ENCODE measurements at places on chromosomes 1 and 21.

DNA sequence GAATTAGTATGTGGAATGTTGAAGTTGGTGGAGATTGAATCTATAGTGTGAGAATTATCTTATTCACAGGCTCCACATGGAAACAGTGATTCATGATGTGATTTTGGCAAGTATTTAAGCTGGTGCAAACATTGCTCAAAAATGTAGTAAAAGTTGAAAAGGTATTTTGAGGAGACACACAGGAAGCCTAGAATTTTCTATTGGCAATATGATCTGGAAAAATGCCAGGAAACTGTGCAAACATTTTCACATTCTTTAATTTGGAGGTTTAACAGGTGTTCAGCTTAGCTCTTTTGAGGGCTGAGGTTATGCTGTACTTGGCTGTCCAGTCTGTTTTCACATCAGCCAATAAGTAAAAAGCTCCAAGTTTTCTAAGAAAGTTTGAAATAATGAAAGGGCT lies 327.3 kb downstream of the RWDD3 start:
- DNase-seq: no peak

DNA sequence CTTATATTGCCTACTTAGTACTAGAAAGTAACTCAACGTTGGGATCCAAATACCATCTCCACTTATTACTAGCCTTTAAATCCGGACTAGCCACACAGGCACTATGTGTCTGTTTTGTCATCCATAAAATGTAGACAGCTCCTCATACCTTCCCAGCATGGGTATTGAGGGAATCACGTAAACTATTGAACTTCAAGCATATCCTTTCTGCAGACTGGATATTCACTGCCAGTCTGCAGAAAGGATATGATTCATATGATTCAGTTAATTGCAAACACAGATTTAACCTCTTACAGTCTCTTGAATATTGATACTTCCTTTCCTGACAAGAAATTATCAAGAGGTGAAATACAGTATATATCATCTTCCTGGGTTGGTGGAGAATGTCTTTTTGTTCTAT lies 186.0 kb downstream of the LEPR start:
- no peak for DNase-seq

GRCh38 chr21:36316872-36317484 lies 3.0 kb upstream of the MORC3 start:
- no peak for DNase-seq

DNA sequence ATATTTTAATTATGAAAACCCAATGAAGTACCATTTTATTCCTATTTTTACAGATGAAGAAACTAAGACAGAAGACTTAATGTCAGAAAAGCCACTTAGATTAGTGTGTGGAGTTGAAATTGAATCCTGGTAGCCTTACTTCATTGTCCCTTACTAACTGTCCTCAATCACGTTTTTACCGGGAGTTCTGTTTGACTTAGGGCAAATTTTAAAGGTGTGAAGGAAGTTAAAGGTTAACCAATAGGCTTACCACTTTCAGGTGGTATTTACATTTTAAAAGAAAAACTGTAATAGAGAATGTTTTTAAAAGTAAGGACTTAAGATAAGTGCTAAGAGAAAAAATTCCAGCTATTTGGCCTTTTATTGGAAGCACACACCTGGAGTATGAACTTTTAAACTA lies 12.4 kb downstream of the RRP15 start:
- DNase-seq: no peak

- no peak for DNase-seq
Observed at GRCh38 chr1:83118472-83118871, 880.5 kb downstream of the TTLL7 start.

DNA sequence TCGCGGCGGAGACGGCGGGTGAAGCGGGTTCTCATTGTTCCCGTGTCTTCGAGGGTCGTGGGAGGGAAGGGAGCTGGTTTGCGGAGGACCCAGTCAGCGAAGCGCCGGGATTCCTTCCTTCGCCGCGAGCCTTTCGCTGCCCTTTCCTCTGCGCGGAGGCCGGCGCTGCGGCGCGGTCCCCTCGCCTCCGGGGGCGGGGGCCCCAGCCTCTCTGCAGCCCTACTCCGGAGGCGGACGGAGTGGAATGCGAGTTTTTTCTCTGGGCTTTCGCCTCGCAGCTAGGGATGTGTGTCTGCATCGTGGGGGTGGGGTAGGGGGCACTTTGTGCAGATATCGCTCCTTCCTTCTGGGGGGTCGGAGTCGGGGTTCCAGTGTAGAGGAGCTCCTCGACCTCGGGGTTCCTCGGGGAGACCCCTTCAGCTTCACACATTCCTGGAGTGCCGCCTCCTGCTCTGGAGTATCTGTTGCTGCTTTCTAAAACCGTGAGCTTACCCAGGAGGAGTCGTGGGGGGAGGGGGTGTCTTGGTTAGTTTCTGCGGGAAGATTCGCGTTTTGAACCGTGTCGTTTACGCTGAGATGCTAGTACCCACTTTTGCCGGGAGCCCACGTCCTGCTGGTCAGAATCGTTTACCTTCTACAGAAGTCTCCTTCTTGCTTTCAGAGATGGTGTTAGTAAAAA lies 595 bp downstream of the RNF2 start:
- DNase-seq: no peak

- DNase-seq: no peak
Observed at GRCh38 chr1:41414296-41414695, 53.1 kb downstream of the FOXO6 start.

- no peak for DNase-seq
Observed at GRCh38 chr1:84687714-84688462, 2.4 kb downstream of the SSX2IP start.

- DNase-seq: no peak
Observed at GRCh38 chr21:14691914-14692313, 145.8 kb upstream of the SAMSN1 start.

DNA sequence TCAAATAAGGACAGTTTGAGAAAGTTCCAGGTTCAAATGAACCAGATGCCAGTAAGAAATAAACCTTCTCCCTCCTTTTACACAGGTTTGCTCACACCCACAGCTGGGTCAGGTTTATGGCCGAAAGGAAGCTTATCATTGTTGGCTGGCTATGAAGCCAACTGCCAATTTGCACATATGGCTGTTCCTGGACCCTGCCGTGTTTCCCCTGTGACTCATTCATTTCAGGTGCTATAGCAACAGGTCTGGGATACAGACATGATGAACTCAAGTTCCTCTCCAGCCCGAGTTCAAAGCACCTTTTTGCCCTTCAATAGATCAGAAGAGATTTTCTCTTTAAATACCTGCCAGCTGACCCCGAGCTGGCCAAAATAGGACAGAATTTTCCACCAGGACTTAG lies 134.4 kb upstream of the SMYD2 start:
- DNase-seq: no peak

GRCh38 chr1:45569962-45570581 lies 13.8 kb upstream of the NASP start:
- peak; percentile 47 for DNase-seq

GRCh38 chr1:212862111-212862690 lies 4.1 kb downstream of the FLVCR1 start:
- no peak for DNase-seq

DNA sequence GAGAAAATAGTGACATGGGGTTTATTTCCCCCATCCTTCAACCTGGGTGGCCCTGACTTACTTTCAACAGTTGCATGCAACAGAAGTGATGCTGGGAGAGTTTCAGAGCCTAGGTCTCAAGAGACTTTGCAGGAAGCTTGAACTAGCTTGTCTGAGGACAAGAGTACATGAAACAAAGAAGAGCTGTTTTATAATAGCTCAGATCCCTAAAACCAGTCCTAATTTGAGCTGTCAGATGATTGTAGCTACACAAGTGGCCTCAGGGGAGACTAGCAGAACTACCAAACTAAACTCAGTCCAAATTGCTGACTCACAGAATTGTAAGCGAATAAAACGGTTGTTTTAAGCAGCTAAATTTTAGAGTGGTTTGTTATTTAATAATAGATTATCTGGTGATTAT lies 17.1 kb downstream of the RC3H1 start:
- DNase-seq: no peak

- DNase-seq: no peak
Observed at GRCh38 chr1:213269829-213270228, 218.8 kb downstream of the RPS6KC1 start.

- no peak for DNase-seq
Observed at GRCh38 chr1:84722794-84723193, 32.5 kb upstream of the SSX2IP start.

GRCh38 chr1:2290171-2290578 lies 62.1 kb downstream of the SKI start:
- DNase-seq: no peak

GRCh38 chr1:70071601-70072000 lies 133.8 kb downstream of the LRRC40 start:
- no peak for DNase-seq

DNA sequence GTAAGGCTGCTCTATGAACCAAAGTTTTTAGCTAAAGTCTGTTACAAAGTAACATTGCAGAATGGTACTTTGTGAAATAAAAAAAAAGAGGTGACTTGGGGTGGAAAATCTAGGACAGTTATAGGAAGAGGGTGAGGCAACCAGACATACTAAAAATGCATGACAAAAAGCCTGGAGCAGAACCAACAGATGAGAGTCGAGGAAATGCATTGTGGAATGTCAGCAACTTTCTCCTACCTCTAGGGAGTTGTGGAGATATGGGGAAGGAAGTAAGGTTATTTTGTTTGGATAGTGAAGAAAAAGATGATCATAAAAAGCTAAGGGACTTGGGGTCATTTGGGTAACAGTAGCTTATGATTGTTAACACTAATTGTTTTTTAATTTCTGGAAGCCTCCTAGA lies 295.6 kb downstream of the S1PR1 start:
- DNase-seq: no peak

DNA sequence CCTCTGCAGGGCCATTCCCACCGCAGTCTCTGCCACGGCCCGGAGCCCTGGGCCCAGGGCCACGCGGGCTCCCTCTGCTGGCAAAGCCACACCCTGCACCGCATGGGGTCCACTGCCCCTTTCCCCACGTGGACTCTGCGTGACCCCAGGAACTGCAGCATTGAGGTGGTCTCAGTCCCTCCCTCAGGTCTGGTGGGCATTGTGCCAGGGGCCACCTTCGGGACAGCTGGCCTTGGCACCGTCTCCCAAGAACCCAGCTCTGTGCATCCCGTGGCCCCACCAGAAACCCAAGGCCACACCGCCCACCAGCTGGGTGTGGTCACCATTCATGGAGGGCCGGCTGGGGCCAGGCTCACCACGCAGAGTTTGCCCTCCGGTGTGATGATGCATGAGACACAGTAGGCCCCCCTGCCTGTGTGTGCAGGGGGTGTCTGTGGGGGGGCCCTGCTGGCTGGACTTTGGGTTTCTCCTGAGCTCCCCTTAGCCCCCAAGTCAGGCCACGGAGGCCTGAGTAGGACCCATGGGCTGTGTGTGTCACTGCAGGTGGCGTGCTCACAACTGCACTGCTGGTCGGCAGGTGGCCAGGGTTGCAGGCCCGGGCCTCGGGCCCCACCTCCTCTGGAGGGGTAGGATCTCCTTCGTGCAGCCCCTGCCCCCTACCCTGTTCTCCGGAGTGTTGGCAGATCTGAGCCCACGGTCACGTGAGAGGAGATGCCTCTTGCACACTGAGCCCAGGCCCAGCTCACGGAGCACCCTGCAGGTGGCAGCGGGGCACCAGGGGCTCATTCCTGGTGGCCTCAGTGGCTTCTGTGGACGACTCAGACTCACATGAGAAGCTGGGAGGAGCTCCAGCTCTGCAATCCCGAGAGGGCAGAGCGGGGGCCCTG lies 5.8 kb downstream of the VWA1 start:
- no peak for DNase-seq

- DNase-seq: no peak
Observed at GRCh38 chr1:196306421-196306820, 301.8 kb downstream of the KCNT2 start.

DNA sequence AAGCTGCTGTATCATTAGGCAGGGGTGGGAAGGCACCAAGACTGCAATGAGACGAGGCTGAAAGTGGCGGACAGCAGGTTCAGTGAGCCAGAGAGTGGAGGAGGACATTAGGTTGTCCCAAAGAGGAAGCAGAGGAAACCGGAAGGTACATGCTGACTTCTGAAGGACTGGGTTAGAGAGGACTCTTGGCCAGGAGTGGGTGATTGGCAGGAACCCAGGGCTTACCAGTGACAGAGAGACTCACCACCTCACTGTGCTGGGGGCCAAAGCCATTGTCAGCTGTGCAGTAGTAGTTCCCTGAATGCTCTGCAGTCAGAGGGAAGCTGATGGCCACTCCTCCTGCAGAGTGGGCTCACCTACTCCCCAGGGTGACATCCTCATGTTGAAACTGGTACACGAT lies 41.9 kb upstream of the FCRL4 start:
- no peak for DNase-seq

GRCh38 chr1:100719490-100719889 lies at the start of gene VCAM1:
VCAM1 (plus strand) TSS chr1:100719742; CDS start chr1:100719861, 119 bp downstream.
- no peak for DNase-seq

GRCh38 chr1:154842635-154843034 lies 27.4 kb downstream of the KCNN3 start:
- DNase-seq: no peak

GRCh38 chr1:176206006-176206960 lies 803 bp downstream of the COP1 start:
- no peak for DNase-seq

- no peak for DNase-seq
Observed at GRCh38 chr1:5751833-5752745, 240.1 kb downstream of the NPHP4 start.

GRCh38 chr1:160205242-160206035 lies at the start of gene PEA15:
PEA15 (plus strand) TSS chr1:160205384; CDS start chr1:160211545, 6,161 bp downstream.
- DNase-seq: peak; percentile 64

DNA sequence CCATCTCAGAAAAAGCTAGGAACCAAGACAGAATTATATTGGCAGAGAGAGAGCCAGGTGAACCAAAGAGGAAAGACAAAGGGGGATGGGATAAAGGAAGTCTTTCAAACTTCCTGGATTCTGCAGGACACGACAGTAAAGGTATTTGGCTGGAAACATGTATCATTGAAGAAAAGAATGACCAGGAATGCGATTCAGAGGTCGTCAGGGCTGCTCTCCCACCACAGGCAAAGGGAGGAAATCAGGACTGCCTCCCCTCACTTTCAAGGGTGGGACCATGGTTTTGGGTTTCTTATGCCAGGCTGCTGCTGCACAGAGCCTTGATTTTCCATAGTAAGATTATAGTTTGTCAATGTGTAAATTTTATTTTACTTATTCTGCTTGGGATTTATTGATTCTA lies 848.8 kb downstream of the BRINP3 start:
- no peak for DNase-seq

DNA sequence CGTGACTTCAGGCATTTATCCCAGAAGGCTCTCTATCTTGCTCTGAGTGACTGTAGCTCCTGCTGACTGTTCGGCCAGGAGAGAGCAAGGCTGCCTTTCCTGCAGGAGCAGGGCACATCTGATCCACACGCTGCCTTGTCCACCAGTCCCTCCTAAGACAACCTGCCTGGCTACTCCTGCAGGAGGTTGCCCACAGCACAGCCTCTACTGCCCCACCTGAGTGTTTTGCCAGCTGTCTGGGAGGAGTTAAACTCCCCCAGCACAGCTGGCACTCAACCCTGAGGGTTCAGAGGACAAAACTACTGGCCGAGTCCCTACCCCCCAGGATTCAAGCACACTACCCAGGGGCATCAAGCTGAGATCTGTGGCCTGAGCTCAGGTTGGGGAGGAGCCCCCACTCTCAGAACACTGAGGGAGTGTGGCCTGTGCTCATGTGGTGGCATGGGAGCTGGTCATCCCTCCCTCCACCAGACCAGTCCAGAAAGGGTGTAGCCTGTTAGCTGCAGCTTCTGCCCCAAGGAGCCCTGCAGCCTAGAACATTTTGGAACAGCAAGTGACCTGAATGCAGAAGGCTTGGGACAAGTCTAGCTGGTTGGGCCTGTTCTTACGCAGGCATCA lies 237.3 kb downstream of the SLC44A5 start:
- no peak for DNase-seq

GRCh38 chr1:7224644-7225043 lies 439.4 kb downstream of the CAMTA1 start:
- no peak for DNase-seq

Data from activated naive CD4-positive, alpha-beta T cell (primary cell).